ENCODE measurements at places on chromosomes 6 and 20.

GRCh38 chr6:14474816-14475215 lies 357.2 kb downstream of the CD83 start:
- DNase-seq: no peak

DNA sequence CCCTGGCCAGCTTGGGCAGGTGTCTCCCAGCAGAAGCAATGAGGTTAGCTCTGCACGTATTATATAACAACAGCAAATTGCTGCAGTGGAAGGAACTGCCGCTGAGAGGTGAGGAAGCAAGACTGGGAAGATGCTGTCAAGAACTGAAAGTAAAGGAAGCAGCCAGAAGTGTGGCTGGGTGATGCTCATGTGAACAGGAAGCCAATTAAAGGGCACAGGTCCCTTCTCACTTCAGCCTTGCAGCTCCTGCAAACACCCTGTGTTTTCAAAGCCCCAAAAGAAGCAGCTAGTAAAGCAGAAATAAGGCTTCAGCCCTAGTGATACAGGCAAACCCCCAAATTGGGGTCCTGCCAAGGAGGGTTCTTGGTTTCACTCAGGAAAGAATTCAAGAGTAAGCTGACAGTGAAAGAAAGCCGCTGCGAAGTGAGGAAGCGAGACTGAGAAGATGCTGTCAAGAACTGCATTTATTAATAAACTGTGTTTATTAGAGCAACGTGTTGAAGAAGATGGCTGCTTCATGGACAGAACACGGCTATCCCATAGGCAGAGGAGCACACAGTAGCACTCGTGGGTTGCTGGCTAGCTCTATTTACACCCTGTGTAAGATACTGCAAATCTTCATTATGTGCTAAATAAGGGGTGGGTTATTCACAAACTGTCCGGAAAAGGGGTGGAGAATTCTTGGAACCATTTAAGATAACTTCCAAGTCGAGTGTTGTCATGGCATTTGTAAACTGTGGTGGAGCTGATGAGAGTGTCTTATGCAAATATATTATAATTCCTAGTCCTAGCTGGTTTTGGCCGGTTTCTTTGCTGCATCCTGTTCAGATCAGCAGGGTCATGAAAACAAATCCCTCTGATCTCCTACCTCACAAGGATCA lies 152.2 kb downstream of the LINC00237 start:
- DNase-seq: no peak

- DNase-seq: no peak
Observed at GRCh38 chr20:51185277-51185676, 162.4 kb upstream of the KCNG1 start.

DNA sequence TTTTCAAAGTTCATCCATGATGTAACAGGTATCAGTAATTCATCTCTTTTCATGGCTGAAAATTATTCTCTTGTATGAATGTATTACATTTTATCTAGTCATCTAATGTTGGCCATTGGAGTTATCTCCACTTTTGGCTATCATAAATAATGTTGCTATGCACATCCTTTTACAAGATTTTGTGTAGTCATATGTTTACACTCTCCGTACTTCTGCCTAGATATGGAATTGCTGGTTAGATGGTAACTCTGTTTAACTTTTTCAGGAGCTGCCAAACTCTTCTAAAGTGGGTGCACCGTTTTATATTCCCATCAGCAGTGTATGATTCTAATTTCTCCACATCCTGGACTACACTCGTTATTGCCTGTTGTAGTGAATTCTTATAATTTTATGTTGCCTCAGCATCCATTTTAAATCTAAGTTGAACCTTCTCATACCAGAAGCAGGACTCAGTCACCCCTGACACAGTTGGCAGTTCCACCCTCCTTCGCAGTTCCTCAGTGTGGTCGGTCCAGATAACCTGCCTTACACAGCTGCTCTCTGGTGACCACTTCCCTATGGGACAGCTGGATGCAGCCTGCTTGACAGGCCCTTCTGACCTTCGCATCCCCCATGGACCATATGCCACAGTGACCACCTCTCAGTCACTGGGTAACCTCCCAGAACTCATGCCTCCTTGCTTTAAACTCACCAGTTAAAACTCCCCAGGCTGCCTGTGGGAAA lies 33.9 kb downstream of the KIZ start:
- DNase-seq: no peak

- DNase-seq: no peak
Observed at GRCh38 chr6:100891079-100891478, 9.9 kb upstream of the ASCC3 start.

DNA sequence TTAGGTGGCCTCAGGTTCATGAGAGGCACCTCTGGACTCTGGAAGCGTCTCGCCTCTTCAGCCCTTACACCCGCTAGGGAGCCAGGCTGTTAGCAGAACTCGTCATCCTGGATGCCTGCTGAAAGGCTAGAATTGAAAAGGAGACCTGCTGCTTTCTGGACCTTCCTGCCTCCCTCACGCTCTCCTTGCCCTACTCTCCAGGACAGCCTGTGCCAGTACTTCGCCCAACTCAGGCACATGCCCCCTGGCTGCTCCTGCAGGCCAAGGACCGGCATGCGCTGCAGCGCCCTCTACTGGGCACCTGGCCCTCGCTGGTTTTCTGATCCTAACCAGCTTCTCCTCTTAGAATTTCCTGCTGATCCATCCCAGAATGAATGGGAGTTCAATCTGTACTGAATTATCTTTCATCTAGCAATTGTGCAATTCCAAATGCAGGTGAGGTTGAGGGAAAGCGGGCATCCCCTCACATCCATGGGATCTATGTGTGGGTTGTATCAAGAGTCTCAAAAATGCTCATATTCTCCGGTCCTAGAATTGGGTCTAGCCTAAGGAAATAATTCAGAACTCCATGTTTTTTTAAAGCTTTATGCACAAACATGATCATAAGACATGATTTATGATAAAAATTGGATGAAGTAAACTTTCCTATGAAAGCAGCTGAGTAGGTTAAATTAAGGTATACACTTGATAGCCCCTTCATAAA lies 78.0 kb downstream of the PTPN1 start:
- DNase-seq: peak; percentile 87

GRCh38 chr20:56835829-56836550 lies 206.9 kb downstream of the TFAP2C start:
- DNase-seq: no peak
